Neural progenitor cell (in vitro differentiated cells): ENCODE measurements at places on chromosomes 3 and 15. TPM values are rescaled to one million over a fixed set of nuclear protein-coding genes. Genes with fewer than 3 reads are reported as not detected.

DNA sequence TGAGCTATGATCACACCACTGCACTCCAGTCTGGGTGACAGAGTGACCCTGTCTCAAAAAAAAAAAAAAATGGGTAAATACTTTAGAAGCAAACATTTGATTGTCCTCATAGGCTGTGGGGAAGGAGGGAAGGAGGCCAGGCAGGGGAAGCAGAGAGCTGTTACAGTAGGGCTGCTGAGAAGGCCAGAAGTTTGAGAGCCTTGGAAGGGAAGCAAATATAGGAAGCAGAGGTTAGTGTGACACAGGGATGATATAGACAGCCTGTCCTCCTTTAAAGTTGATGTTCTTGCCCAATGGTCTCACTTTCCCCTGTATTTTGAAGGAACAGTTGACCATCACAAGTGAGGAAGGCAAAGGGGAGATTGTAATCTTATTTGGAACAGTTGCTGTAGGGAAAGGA is 5.3 kb upstream of the ALPK3 start:
- no peak for DNase-seq
- H3K27me3 ChIP-seq, result no peaks in the 10 kb centered on the region
- no peak overlapping the region for H3K4me3 ChIP-seq
- no peak overlapping the region for H3K27ac ChIP-seq

- H3K27me3 ChIP-seq, result no peaks in the 10 kb centered on the region
- peaks cover 12% of the 10 kb centered on the region for H3K4me1 ChIP-seq
- no peak for DNase-seq
- no peak overlapping the region for H3K4me3 ChIP-seq
Measured at GRCh38 chr15:45164914-45165313, 22.9 kb downstream of the SHF start.

DNA sequence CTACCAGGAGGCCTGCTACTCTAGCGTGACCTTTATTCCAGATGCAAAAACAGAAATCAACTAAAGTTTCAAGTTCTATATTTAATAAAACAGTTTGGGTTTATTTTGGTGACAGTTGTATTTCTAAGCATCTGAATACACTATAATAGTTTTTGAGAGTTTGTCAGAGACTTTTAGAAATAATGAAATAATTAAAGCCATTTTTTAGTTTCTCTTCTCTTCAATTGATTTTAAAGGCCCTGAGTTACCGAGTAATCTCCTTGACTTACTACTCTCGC is 523.4 kb downstream of the CADM2 start:
- H3K4me1 ChIP-seq, result no peaks in the 10 kb centered on the region
- H3K4me3 ChIP-seq, result no peak overlapping the region
- H3K36me3 ChIP-seq, result no peaks in the 10 kb centered on the region
- no peaks in the 10 kb centered on the region for H3K27me3 ChIP-seq

The CFAP20DC gene
- total RNA-seq, result 9.6 and 14.0 TPM in 2 replicates
